NCI-H146 (cell line): ENCODE measurements at places on chromosomes 3 and 15.

DNA sequence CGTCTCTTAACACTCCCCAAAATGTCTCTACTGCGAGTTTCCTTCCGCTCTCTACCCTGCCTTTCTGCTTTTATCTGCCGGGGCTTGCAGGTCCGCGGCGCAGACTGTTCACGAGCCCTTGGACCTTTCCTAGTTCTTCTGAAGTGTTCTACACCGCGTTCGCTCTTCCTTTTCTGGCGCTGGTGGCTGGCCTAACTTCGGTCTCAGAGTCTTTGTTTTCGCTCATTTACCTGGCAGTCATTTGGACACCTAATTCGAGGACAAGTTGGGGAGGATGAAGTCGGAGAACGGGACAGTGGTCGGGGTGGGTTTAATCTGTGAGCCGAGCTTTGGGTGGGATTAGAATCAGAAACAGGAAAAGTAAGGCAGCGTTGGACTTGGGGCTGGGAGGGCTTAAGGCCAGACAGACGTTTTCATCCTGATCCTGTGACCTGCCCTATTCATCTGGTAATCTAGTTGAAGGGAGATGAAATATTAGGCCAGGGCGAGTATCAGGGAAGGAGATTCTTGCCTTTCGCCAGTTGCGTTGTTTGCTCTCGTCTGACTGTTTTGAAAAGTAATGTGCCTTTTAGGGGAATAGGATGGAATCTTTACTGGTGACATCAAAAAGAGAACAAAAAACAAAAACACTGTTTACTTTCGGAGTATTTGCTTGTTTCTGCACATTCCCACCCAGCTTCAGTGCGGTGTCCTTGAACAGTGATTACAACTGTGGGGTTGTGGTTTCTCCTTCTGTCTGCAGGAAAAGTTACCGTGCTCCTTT, 1.8 kb downstream of the DIPK2A start:
- DNase-seq, result peak; percentile 66

DNA sequence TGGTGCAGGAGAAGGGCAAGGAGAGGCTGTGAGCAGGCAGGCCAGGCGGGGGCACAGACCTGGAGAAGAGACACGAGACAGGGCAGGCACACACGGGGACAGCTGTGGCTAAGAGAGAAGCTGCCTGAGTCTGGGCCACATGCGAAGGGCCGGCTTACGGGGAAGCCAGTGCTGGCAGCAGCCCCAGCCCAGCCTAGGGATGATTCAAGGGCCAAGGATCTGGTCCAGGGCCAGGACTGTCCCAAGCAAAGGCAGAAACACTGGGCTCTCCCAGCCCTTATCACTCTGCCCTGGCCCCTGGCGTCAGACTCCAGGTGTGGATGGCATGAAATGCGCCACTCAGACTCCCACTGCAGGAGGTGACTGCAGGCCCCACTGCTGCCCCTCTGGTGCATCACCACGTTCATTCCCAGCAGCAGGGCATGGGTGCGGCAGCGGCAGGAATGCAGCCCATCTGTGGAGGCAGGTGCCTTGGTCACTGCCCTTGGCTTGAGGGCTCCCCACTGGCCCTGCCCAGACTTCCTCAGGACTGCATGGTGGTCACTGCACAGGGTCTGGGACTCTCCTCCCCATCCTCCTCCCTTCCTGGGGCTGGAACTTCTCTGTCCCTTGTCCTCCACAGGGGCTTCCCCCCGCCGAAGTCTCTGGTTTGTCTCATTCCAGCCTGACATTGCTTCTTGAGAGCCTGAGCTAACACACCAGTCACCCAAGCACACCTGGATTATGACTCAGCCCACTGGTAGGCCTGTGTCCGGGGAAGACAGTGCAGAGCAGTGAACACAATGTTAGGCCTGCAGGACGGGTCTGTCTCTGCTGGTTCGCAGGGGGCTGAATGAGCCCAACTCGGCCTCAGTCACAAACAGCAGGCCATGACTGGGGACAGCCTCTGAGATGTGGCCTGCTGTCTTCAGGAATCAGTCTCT, 69.3 kb downstream of the TBC1D2B start:
- no peak for DNase-seq

GRCh38 chr15:27017168-27017809, 46.3 kb downstream of the GABRG3 start:
- DNase-seq, result peak; percentile 17

GRCh38 chr3:66561367-66561766, 60.5 kb upstream of the LRIG1 start:
- DNase-seq, result no peak

GRCh38 chr3:37016903-37017302, 23.6 kb downstream of the MLH1 start:
- no peak for DNase-seq
